ENCODE measurements at places on chromosomes 12 and 14.

GRCh38 chr12:3820122-3820521 is 53.1 kb downstream of the PARP11 start:
- no peak for DNase-seq

GRCh38 chr12:55935738-55936151 is 4.8 kb downstream of the DGKA start:
- no peak for DNase-seq

GRCh38 chr12:107127482-107128430 is 34.4 kb upstream of the CRY1 start:
- DNase-seq = no peak

DNA sequence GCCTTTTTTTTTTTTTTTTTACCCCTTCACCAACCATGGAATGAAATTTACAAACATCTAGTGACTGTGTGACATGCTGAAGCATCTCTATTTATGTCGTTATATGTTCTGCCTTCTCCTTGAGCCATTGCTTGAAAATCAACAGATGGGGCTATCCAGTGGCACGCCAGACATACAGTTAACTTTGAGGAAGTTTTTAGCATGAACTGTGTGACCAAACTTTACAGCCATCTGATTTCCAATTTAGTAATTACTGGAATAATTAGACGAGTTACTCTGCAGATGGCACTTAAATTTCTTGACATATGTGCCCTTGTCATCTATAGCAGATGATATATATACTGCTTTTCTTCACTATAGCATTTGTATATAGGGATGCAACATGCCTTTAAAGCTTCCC is 192.1 kb downstream of the SNAPC1 start:
- DNase-seq = no peak

- DNase-seq = no peak
Measured at GRCh38 chr14:72771561-72771960, 122.3 kb downstream of the DPF3 start.

- no peak for DNase-seq
Measured at GRCh38 chr14:74029136-74029535, 10.0 kb downstream of the BBOF1 start.

GRCh38 chr12:72264548-72265175 is 7.5 kb upstream of the TRHDE start:
- no peak for DNase-seq

- DNase-seq = no peak
Measured at GRCh38 chr12:26473291-26473690, 277.9 kb downstream of the SSPN start.

DNA sequence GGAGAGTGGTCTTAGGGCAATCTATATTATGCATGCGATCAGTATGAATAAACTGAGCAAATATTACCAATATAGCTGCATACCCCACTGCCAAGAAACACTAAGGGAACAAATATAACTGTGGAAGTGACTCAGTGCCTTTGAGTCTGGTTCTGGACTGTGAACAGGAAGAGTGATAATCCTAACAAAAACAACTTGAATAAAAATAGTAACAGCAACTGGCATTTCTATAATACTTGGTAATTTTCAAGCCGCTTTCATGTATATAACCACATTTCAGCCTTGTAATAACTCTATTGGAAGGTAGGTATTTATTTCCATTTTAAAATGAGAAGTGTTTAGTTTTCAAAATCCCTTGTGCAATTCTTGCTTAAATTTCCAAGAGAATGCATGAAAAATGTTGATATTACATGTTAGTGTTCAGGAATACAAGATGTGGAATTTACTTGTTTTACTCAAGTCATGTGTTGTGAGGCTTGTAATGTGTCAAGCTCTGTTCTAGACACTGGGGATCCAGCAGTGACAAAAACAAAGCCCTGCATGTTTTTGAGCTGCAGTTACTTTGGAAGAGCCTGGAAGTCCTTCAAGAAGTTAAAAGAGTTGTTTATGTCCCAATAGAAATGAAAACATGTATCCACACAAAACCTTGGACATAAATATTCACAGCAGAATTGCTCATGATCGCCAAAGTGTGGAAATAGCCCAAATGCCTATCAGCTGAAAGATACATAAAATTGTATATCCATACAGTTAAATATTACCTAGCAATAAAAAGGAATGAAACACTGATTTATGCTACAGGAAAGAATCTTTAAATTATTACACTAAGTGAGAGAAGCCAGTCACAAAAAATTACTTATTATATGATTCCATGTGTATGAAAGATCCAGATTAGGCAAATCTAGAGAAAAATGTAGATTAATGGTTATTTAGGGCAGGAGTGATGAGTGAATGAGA is 338.1 kb upstream of the TMEM132C start:
- no peak for DNase-seq

DNA sequence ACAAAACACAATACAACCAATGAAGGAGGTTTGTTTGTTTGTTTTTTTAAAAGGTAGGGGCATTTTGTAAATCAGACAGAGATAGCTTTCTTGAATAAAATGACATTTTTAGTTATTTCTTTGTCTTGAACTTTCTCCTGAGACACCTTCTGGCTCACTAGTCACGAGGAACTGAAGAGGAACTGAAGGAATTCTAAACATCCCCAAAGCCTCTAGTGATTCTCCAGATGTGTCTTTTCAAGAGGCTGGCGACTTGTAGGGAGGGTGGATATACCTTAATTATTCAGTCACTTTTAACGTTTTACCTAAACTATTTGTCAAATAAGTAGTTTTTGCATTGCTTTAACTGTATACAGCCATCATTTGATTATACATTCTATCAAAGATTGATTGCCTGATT is 211.2 kb upstream of the LRIG3 start:
- no peak for DNase-seq

All from stimulated activated CD8-positive, alpha-beta memory T cell treated with anti-CD3 and anti-CD28 coated beads, Interleukin-7, amount 100 ng/mL, for 1 hour (primary cell).